Right lobe of liver (tissue), 6 donors: ENCODE measurements at places on chromosomes 11 and 22.

- no peaks in the 10 kb centered on the region for H3K27me3 ChIP-seq
- no peak for DNase-seq
- H3K4me1 ChIP-seq = no peaks in the 10 kb centered on the region
- no peaks in the 10 kb centered on the region for H3K36me3 ChIP-seq
- no peak overlapping the region for H3K4me3 ChIP-seq
These were observed 508.1 kb downstream of the TMEM135 start for GRCh38 chr11:87545858-87546257.

DNA sequence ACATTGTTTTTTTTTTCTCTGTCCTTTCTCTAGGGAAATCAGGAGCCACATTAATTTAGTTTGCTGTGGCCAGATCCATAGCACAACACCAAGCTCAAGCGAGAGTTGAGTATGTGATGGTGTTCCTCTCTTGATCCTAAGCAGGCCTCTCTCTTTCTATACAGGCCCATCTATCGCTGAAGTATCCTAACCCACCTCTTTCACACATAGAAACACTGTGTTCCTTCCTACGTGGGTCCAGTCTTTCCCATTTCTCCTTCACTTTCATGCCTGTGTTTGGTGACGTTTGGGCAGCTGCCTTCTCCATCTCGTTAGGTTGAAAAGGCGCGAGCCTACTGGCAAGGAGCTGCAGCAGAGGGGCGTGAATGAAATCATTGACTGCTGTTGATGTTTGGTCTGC, 2.4 kb downstream of the PACS1 start:
- H3K27me3 ChIP-seq = no peaks in the 10 kb centered on the region
- peaks cover 22% of the 10 kb centered on the region for H3K4me1 ChIP-seq
- H3K27ac ChIP-seq = no peak overlapping the region

DNA sequence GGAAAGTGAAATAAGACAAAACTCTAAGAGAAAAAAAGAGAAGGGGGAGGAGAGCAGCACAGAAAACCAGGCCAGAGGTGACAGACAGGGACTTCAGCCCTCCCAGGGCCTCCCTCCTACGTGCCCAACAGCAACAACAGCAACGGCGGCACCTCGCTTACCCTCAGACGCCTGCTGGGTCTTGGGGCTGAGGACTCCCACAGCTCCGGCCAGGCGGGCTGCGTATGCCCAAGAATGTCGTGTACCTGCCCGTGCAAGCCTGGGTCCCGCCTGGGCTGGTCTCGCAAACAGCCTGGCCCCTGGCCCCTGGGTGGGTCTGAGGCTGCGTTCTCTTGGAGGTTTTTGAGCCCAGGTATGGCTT, 30.5 kb downstream of the ARAP1 start:
- peak overlapping the region; percentile 73 for H3K4me3 ChIP-seq
- H3K4me1 ChIP-seq = no peaks in the 10 kb centered on the region
- no peaks in the 10 kb centered on the region for H3K36me3 ChIP-seq
- peak; percentile 79 for DNase-seq
- no peaks in the 10 kb centered on the region for H3K27me3 ChIP-seq
- H3K27ac ChIP-seq = peak overlapping the region; percentile 90

GRCh38 chr11:5701055-5701577, 11.5 kb downstream of the TRIM22 start:
- no peaks in the 10 kb centered on the region for H3K27me3 ChIP-seq
- H3K27ac ChIP-seq = no peak overlapping the region
- no peaks in the 10 kb centered on the region for H3K4me1 ChIP-seq
- no peak for DNase-seq
- H3K36me3 ChIP-seq = no peaks in the 10 kb centered on the region

DNA sequence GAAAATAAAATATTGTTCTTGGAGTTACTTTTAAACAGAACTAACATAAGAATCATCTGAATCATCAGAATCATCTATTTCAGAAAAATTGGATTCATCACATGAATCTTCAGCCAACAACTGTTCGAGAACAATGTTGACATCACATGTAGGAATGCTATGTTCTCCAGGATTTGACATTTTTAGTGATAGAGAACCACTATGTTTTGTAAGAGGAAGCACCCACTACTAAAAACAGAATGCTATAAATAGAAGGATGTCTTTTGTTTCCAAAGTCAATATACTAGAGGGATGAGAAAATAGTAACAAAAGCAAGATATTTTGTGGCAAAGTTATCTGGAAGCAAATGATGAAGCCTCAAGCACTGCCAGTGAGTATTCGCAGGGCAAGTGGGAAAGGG, 263.4 kb upstream of the DDI1 start:
- H3K27ac ChIP-seq = no peak overlapping the region
- H3K4me1 ChIP-seq = no peaks in the 10 kb centered on the region
- H3K36me3 ChIP-seq = no peaks in the 10 kb centered on the region
- DNase-seq = no peak
- H3K4me3 ChIP-seq = no peak overlapping the region

GRCh38 chr11:117226388-117227385, 5.2 kb downstream of the PCSK7 start:
- no peak overlapping the region for H3K27ac ChIP-seq
- no peaks in the 10 kb centered on the region for H3K27me3 ChIP-seq
- no peak for DNase-seq
- peaks cover 11% of the 10 kb centered on the region for H3K4me1 ChIP-seq
- H3K4me3 ChIP-seq = no peak overlapping the region

DNA sequence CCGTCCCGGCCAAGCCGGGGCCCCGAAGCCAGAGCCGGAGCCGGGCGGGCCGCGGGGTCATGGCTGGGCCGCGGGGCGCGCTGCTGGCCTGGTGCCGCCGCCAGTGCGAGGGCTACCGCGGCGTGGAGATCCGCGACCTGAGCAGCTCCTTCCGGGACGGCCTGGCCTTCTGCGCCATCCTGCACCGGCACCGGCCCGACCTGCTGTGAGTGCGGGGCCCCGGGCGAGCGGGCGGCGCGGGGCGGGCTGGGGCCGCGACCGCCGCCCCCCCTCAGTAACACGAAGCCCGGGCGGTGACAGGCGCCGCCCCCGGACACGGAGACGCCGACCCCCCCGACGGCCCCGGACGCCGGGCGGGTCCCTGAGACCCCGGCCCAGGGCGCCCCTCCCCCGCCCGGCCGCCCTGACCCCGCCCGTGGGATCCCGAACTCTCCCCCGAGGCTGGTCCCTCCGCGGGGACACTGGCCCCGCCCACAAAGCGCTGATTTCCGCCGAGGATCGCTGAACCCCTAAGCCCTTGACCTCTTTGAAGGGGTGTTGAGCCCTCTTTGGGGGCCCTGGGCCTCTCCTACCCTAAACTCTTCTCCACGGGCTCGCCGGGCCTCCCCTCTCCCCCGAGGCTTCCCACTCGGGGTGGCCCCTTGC, 389 bp downstream of the MICALL1 start:
- no peaks in the 10 kb centered on the region for H3K36me3 ChIP-seq
- DNase-seq = no peak

DNA sequence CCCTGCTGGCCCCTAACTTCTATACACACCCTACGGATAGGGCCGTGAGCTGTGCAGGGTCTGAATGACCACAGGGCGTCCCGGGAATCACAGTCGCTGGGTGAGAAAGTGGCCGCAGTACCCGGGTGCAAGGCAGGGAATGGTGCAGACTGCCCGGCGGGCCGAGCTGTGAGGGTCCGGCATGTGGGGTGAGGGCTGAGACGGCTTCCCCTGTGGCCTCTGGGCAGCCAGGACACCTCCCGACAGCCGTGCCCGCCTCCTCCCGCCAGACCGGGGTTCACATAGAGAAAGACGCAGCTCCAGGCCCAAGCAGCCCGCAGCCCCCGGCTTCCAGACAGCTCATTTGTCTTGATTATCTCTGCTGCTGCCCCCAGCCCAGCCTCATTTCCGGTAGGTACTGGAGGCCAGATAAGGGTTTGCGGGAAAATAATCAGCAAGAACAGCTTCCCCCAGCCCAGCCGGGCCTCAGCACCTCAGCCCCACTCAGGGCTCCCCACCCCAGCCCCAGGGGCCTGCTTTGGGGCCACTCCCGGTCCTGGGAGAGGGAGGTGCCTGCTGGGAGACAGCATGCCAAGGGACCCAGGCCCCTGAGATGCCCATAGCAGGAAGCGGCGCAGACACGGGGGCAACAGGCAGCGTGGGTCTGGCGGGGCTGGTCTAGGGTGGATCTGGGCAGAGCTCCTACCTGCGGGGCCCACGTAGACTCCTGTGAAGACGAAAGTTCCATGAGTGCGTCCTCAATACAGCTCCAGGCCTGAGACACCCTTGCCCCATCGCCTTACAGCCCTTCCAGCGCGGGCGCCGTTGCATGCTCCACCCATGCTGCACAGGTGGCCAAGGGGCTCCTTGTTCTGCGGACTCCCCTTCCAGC, 123.1 kb downstream of the BRD1 start:
- no peak overlapping the region for H3K27ac ChIP-seq
- no peaks in the 10 kb centered on the region for H3K36me3 ChIP-seq
- no peaks in the 10 kb centered on the region for H3K27me3 ChIP-seq
- no peak for DNase-seq

GRCh38 chr11:999009-999408, 37.5 kb downstream of the MUC6 start:
- H3K36me3 ChIP-seq = peaks cover 47% of the 10 kb centered on the region
- no peaks in the 10 kb centered on the region for H3K4me1 ChIP-seq
- no peak for DNase-seq
- H3K27ac ChIP-seq = no peak overlapping the region
- H3K27me3 ChIP-seq = no peaks in the 10 kb centered on the region
- no peak overlapping the region for H3K4me3 ChIP-seq

DNA sequence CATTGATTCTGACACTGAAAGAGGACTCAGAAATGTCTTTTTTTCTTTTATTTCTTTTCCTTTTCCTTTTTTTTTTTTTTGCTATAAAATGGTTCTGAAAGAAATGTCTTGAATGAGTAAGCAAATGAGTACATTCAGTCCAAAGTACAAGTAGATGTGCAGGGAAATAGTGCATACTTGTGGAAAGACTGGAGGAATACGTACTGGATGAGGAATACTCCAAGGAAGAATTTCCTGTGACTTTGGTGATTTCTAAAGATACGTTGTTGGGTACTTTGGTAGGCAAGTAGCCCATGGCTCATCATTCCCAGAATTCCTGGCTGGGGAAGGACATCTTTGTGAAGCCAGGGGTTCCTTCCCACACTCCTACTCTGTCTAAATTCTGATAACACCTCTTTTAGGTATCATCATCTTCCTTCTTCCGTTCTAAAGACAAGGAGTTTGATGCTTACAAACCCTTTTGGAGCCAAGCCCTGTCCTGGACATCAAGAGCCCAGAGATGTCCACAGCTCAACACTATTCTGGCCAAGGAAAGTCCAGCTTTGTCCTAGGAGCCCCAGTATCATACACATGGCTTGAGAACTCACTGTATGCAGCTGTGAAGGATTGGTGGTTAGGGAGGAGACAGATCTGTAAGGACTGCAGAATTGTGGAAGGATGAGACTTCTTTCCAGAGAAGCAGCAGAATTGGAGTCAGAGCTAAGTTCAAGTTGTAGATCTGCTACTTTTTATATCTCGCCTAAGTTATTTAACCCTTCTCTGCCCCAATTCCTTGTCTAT, 4.8 kb upstream of the NUP98 start:
- H3K27ac ChIP-seq = no peak overlapping the region
- no peaks in the 10 kb centered on the region for H3K36me3 ChIP-seq
- DNase-seq = no peak
- H3K4me1 ChIP-seq = no peaks in the 10 kb centered on the region

GRCh38 chr11:2376751-2377451, at the start of gene CD81:
TSS of gene CD81 (plus strand) at chr11:2377310. CDS start at chr11:2377550, 240 bp downstream.
- H3K4me1 ChIP-seq = no peaks in the 10 kb centered on the region
- peak within 1 kb of the TSS; percentile 99 for H3K27ac ChIP-seq
- H3K27me3 ChIP-seq = no peaks in the 10 kb centered on the region
- H3K36me3 ChIP-seq = no peaks in the 10 kb centered on the region

GRCh38 chr11:35944503-35945136, 758 bp downstream of the LDLRAD3 start:
- peak overlapping the region; percentile 63 for H3K4me3 ChIP-seq
- H3K4me1 ChIP-seq = peaks cover 6% of the 10 kb centered on the region
- no peaks in the 10 kb centered on the region for H3K27me3 ChIP-seq
- H3K27ac ChIP-seq = no peak overlapping the region
- no peaks in the 10 kb centered on the region for H3K36me3 ChIP-seq
- DNase-seq = peak; percentile 21

DNA sequence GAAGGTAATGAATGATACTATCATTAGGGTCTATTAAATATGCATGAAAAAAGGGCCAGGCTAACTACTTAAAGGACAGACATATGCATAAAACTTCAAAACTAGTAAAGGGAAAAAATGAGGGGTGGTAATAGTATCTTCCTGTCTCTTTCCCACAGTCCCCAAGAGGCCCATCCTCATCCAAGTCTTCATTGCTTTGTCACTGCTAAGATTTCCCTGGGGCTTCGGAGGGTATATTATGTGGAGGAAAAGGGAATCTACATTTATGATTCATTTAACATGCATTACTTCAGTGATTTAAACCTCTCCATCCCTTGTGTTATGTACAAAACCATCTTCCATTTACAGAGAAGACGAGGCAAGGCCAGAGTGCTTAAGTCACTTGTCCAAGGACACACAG, 66.1 kb downstream of the CWC15 start:
- DNase-seq = no peak
- no peak overlapping the region for H3K27ac ChIP-seq
- H3K27me3 ChIP-seq = no peaks in the 10 kb centered on the region

DNA sequence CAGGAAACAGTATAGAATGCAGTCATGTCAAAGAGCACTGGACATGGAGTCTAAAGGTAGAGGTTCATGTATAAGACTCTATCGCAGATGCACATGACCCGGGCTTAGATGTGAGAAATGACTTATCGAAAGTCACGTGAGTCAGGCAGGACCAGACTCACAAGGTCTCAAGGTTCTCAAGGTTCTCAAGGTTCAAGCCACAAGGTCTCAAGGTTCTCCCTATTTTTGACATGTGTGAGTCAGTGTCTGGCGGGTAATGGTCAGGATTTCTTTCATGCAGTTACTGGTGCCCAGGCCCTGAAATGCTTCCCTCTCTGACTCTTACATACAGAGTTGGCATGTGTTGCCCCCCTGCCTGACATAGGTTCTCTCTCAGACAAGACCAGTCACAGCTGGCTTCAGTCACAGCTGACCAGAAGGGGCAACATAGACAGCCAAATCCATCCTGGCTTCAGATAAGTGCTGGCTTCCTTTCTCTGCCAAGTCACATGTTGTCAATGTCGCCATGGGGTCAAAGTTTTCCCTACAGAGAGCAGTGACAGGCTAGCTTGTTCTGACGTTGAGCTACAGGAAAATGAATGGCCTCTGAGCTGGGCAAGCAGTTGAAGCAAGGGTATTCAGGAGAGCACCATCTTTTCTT, 10.1 kb downstream of the CSRP3 start:
- H3K27me3 ChIP-seq = no peaks in the 10 kb centered on the region
- DNase-seq = peak; percentile 30
- H3K4me1 ChIP-seq = no peaks in the 10 kb centered on the region
- no peaks in the 10 kb centered on the region for H3K36me3 ChIP-seq
- H3K27ac ChIP-seq = no peak overlapping the region

DNA sequence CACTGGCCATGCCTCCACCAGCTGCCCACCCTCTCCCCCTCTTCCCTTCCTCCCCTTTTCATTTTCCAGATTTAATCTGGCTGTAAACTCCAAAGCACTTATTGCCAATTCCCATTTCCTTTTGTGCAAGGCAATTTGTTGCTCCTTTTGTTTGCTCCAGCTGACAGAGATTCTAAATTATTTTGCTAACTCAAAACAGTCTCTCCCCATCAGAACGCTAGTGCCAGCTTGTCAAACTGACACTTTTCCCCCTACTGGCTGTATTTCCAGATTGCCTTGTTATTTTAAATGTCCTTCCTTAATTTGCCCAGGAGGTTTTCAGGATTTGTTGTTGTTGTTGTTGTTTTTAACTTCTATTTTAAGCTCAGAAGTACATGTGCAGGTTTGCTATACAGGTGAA, 57.0 kb upstream of the PAK1 start:
- H3K4me1 ChIP-seq = no peaks in the 10 kb centered on the region
- no peak overlapping the region for H3K4me3 ChIP-seq
- no peak overlapping the region for H3K27ac ChIP-seq
- H3K27me3 ChIP-seq = no peaks in the 10 kb centered on the region
- DNase-seq = no peak
- no peaks in the 10 kb centered on the region for H3K36me3 ChIP-seq

GRCh38 chr22:32699001-32699582, 102.4 kb upstream of the TIMP3 start:
- H3K27me3 ChIP-seq = no peaks in the 10 kb centered on the region
- no peak overlapping the region for H3K27ac ChIP-seq
- no peak overlapping the region for H3K4me3 ChIP-seq
